ENCODE measurements at places on chromosomes 12 and 14.

GRCh38 chr12:27970401-27971120 lies 2.0 kb downstream of the PTHLH start:
- DNase-seq = peak; percentile 61

GRCh38 chr12:122929148-122929538 lies 33.2 kb upstream of the VPS37B start:
- DNase-seq = no peak

DNA sequence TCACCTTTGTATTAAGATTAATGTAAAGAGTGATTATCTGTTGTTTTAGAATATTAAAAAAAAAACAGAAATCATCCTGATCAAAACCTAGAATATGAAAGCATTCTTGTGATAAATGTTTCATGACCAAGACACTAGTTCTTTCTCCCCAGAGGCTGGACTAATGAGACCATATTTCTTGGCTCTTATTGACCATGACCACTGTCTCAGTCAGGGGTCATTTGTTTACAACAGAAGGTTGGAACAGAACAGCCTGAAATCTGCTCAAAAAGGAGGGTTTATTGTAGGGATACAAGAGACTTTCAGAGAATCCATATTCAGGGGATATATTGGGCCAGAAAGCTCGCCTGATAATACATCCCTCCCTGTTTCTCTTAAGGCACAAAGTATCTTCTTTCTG lies 87.7 kb downstream of the TMEM30B start:
- DNase-seq = no peak

GRCh38 chr12:26833743-26834490 lies 923 bp upstream of the ITPR2 start:
- DNase-seq = peak; percentile 57

- no peak for DNase-seq
Observed at GRCh38 chr14:34374998-34375740, 86.9 kb downstream of the SPTSSA start.

GRCh38 chr14:106691601-106692291 lies 1165.4 kb downstream of the TMEM121 start:
- peak; percentile 2 for DNase-seq

DNA sequence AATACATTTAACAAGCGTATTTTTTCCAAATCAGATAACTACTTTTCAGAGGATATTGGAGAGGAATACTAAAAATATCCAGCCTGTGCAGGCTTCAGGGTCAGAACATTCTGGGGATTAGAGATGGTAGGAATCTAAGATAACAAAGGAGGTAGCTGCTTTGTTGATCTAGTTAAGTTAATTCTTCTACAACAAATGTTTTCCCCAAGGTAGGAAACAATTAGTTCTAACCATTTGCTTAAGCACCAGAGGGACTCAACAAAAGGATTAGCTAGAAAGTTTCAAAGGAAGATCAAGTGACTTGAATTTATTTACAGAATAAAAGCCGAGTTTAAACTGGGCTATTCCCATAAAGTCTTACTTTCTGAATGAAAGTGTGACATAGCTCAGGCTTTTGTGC lies 524.2 kb downstream of the TMTC2 start:
- no peak for DNase-seq

DNA sequence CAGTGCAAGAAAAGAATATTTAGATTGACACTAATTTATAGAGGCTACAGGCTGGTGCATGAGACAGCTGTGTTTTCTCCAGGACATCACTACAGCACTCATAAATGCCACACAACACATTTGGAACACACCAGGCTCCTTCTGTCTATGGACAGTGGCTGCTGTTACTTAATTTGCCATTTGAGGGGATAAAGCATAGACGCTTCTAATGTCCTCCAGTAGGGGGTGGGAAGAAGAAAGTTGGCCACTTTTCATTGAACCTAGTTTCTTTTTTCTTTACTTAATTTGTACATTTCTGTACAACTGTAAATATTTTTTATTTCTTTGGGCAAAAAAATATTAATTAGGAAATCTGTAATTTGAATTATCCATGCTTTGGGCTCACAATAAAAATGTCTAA lies 12.4 kb upstream of the RTN1 start:
- DNase-seq = no peak

- DNase-seq = no peak
Observed at GRCh38 chr12:57047981-57048380, 1.9 kb downstream of the MYO1A start.

DNA sequence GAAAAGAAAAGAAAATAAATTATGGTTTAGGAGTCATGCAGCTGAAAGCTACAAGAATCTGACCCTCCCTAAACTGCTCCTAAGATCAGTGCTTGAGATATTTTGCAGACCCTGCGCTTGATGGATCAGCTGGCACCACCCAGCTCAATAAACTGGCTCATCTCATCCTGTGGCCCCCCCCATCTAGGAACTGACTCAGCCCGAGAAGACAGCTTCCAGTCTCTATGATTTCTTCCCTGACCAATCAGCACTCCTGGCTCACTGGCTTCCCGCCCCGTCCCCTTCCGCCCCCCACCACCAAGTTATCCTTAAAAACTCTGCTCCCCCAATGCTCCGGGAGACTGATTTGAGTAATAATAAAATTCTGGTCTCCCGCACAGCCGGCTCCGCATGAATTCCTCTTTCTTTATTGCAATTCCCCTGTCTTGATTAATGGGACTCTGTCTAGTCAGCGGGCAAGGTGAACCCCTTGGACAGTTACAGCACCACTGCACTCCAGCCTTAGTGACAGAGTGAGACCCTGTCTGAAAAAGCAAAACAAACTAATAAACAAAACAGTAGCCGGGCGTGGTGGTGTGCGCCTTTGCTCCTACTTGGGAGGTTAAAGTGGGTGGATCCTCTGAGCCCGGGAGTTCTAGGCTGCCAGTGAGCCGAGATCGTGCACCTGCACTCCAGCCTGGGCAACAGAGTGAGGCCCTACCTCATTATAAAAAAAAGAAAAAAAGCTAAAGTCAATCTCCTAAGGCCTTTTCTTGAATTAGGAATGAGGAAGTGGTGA lies 24.5 kb upstream of the SPTLC2 start:
- no peak for DNase-seq

- DNase-seq = peak; percentile 22
Observed at GRCh38 chr12:80118565-80119324, 19.4 kb downstream of the OTOGL start.

DNA sequence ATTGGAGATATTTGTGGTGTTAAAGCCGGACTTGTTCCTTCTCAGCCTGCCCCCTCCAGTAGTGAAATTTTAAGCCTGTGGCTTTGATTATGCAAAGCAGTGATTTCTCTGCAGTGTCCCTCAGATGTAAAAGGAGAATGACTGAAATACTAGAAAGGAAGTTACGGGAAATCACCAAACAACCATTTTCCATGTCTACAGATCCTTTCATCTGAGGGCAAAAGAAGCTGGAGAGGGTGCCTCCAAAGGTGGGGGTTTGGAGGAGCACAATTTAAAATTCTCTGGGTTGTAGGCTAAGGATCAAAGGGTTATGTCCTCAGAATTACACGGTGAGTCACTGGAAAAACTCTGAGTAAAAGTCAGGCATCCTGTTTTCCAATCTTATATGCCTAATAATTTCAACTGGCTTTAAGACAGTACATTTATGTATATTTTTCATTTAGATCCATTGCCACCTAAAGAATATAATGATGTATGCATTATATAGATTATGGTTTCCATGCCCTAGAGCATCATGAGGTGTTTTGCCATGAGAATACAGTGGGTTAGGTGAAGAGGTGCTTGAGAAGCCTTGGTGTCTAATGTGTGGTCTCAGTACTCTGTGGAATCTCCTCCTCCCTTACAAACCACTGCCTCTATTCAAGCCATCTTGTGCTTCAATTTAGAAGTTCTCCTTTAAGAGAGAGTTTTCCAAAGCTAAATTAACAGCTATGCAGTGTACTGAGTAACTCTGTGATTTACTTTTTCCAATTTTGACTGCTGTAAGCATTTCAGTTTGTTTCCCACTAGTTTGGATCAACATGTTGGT lies 362.1 kb downstream of the RAD51B start:
- DNase-seq = no peak

GRCh38 chr14:92686900-92687427 lies 61.5 kb downstream of the LGMN start:
- DNase-seq = peak; percentile 94

DNA sequence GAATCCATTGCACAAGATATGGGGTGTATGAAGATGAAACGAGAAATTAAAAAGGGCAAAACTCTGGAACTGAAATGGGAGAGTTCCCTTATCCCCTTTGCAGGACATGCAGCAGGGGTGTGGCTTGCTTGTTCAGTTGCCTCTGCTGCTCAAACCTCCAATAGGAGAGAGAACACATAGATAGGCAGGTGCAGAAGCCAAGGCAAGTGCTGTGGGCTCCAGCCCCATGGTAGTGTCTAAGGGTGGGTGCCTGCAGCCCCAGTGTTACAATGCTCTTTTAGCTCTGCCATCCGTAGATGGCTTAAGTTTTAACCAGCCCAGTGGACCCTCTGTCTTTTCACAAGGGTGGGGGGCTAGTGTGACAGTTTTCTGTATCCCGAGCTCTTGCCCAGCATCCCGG lies 69.7 kb downstream of the CMAS start:
- no peak for DNase-seq

DNA sequence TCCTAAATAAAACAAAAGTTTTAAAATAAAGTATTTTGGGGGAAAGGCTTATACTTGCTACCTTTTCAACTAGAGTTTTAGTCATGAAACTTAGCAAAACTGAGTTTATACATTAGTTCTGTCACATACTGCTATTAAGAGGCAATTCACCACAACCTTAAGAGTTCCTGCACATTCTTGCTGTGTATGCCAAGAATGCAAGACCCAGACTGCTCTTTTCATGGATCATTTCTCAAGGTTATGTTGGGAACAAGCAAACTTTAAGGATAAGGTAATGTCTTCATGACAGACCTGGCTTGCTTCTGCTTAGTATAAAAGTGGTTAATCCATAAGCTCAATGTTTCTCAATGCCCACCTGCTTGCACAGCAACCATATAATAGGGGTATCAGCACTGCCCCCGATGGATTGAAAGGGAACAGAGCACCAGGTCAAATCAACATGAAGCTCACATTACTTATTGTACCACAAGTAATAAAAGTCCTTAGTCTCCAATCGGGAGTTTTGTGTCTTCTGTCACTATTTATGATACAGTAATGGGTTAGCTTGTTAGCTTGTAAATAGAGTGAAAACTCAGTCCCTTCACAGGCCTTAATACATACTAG lies 67.6 kb downstream of the KIF21A start:
- DNase-seq = no peak

- no peak for DNase-seq
Observed at GRCh38 chr12:124703856-124704255, 136.4 kb upstream of the NCOR2 start.

- peak; percentile 61 for DNase-seq
Observed at GRCh38 chr12:116434155-116435011, 124.8 kb upstream of the MAP1LC3B2 start.

DNA sequence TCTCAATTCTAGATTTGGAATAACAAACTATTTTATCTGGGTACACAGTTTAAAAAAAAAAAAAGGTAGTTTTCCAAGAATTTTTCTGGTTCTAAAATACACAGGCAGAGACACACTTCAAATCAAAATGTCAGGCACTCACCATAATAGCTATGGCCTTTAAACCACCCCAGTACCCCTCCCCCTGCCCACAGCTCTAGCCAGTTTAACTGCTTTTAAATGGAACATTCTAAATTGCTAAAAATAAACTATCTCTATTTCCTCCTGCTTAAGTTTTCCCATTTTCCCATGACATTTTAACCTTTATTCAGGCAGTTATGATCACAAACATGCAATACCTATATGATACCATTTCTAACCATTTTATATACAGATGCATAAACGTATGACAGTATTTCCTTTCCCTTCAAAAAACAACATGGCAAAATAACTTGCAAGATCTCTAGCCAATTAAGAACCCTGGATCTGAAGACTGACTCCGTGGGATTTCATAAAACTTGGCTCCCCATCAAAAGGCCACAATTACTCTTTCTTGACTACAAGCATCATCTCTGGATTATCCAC lies 46.3 kb downstream of the PPP2R5E start:
- no peak for DNase-seq

GRCh38 chr12:54606556-54606955 lies 18.1 kb upstream of the PPP1R1A start:
- no peak for DNase-seq

- DNase-seq = peak; percentile 41
Observed at GRCh38 chr12:132423251-132423819, 66.6 kb upstream of the FBRSL1 start.

GRCh38 chr14:33629792-33630191 lies 321.1 kb downstream of the EGLN3 start:
- no peak for DNase-seq

DNA sequence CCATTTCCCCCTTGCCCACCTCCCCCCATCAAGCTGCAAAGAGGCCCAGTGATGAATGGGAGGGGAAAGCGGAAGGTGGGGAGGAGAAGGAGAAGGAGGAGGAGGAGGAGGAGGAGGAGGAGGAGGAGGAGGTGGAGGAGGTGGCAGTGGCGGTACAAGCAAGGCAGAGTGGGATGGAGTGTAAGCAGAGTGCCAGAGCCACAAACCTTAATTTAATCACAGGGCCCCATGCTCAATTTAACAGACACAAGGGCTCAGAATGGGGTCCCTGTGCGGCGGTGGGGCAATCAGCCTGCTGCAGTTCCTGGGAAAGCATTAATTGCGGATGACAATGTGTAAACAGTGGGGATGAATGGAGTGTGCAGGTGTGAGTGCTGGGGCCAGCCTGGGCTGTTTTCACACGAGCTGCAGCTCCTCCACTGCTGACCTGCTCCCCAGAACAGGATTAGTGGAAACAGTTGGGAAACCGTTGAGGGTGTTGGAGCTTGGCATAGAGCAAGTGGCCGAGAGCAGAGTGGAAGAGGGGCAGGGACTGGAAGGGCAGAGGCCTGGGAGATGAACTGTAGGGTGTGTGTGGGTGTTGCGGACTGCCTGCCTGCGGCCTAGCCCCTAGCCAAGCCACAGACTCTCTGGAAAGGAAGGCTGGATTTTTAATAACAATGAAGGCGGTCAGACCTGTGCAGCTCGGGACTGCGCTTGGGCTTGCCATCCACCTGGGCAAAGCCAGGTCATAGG lies 36.4 kb upstream of the SMOC1 start:
- peak; percentile 44 for DNase-seq

DNA sequence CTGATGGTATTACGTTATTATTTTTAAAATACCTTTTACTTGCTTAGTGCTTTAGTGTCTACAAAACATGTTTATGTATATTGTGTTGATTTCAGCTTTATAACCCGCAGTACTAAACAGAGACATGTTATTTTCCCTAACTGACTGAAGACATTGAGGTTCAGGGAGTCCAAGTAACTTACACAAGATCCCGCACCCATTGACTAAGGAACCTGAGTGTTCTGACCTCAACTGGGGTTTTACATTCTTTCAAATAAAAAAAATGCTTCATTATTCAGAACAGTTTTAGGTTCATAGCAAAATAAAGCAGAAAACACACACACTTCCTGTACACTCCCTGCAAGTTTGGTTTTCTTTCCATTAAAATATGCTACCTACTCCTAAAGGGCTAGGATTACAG lies 60.4 kb upstream of the METAP2 start:
- DNase-seq = no peak

Data from nephron progenitor cell (in vitro differentiated cells).